ENCODE measurements at places on chromosomes 7 and 10.

- DNase-seq = no peak
Observed at GRCh38 chr10:74292871-74293427, 141.9 kb downstream of the ADK start.

- DNase-seq = no peak
Observed at GRCh38 chr7:149605696-149606095, 108.1 kb upstream of the ZNF746 start.

DNA sequence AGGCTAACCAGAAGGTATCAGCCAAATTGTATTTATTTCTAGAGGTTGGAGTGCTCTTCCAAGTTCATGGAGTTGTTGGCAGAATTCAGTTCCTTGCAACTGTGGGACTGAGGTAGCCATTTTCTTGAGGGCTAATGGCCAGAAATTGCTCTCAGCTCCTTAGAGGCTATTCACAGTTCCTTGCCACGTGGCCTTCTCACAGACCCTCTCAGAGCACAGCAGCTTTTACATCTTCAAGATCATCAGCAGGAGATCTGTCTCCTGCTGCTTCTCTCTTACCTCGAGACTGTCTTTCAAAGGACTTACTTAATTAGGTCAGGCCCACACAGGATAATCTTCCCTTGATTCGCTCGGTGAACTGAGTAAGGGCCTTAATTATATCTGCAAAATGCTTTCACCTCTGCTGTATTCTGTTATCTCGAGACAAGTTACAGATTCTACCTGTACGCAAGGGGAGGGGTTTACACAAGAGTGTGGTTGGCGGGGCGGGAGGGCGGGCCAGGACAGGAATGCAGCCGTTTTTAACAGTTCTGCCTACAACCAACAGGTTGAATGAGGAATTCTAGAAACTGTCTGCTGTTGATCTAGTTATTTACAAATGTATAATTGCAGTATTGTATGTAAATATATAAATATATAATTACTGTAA is 15.0 kb downstream of the MIOS start:
- DNase-seq = no peak

GRCh38 chr10:89001024-89001728 is 10.6 kb downstream of the FAS start:
- no peak for DNase-seq

GRCh38 chr7:929311-929711 is 25.2 kb downstream of the ADAP1 start:
- no peak for DNase-seq

DNA sequence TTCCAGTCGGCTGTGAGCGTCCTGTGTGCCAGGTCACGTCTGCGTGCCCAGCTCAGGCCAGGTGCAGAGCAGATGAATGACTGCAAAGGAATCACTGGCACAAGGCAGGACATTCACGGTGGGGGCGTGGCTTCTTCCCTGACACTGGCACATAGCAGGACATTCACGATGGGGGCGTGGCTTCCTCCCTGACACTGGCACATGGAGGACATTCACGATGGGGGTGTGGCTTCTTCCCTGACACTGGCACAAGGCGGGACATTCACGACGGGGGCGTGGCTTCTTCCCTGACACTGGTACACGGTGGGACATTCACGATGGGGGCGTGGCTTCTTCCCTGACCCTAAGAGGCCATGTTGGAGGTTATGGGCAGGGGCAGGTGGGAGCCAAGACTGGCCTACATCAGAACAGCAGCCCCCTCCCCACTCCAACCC is 64.3 kb downstream of the MYL10 start:
- DNase-seq = peak; percentile 49

DNA sequence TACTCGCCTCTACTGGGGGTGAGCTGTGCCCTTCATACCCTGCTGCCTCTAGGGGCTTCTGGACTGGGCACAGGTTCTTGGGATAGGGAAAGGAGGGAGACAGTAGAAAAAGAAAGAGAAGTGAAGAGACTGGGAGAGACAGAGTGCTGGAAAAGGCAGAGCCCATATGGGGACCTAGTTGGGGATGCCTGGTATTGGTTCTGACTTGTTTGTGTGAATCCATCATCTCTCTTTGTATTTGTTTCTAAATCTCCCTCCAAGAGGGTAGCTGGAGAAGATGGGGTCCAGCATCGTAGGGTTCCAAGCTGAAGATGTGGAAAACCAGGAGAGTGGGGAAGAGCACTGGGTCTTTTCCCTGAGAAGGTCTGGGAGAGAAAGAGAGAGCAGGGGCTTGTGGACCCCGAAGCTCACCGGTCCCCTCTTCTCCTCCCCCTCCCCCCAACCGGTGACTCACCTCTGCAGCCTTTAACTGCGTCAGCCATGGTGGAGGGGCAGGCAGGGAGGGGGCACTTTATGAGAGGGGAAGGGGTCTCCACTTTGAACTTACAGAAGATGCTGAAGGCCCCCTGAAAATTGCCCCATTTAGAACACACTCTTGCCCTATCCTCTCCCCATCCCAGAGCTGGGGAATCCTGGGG is 3.2 kb upstream of the VGF start:
- no peak for DNase-seq

DNA sequence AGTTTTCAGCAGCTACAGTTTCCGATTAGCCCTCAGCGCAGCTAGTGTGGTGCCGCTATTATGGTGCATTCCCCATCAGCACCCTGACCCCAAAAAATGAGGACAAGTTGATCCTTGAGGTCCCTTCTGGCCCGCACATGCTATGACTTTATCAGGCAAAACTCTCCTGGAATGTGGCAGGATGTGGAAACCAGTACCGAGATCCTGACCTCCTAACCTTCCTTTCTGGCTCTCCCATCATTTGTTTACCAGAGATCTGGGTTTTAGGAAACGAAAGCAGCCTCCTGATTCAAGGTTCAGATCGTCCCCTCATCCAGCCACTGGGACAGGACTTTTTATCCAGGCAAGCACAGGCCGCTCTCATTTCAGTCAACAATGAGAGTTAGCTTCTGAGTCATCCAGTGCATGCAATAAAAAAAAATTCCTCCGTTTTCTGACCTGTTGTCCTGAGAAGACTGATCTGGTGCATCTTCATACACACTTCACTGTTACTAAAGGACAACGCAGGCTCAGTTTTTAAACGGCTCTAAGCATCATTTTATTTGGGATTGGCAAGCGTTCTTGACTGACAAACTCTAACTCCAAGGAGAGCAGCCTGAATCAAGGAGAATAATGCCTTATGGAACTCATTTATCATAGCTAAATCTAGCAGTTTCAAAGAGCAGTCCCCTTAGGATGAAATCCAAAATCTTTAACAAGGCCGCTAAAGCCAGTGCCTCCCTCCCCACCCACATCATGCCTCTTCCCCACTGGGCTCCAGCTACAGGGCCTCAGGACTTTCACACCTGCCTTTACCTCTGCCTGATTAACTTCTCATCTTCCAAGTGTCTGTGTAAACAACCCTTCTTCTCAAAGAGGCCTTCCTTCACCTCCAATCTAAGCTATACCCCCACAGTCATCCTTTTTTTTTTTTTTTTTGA is 17.1 kb downstream of the PDLIM1 start:
- no peak for DNase-seq

DNA sequence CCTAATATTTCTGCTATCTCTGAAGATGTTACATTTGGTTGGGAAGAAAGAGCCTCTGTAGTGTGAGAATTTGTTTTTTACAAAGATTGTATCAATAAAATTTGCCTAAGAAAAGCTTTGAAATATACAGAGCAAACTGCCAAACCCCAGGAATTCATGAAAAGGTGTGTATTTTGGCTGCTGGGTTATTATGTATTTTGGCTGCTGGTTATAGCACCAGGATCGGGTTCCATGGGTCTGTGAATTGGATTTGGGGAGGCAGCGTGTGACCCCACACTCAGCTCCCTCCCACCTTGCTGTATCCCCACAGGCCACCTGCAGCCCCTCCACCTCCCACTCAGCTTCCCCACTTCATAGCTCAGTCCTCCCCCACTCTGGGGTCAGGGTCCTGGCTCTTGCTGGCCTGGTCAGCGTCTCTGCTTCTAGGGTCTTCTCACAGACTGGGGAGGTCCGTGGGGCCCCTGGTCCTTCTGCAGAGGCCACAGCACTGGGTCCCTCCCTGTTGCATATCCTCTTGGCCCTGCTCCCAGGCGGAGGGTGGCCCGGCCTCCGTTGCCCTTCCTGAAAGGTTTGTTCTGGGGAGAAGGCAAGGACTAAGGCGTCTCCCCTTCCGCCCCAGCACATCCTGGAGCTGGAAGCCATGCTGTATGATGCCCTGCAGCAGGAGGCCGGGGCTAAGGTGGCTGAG is 24.0 kb upstream of the DPYSL4 start:
- no peak for DNase-seq

- DNase-seq = no peak
Observed at GRCh38 chr10:30386801-30387588, 37.9 kb upstream of the MTPAP start.

DNA sequence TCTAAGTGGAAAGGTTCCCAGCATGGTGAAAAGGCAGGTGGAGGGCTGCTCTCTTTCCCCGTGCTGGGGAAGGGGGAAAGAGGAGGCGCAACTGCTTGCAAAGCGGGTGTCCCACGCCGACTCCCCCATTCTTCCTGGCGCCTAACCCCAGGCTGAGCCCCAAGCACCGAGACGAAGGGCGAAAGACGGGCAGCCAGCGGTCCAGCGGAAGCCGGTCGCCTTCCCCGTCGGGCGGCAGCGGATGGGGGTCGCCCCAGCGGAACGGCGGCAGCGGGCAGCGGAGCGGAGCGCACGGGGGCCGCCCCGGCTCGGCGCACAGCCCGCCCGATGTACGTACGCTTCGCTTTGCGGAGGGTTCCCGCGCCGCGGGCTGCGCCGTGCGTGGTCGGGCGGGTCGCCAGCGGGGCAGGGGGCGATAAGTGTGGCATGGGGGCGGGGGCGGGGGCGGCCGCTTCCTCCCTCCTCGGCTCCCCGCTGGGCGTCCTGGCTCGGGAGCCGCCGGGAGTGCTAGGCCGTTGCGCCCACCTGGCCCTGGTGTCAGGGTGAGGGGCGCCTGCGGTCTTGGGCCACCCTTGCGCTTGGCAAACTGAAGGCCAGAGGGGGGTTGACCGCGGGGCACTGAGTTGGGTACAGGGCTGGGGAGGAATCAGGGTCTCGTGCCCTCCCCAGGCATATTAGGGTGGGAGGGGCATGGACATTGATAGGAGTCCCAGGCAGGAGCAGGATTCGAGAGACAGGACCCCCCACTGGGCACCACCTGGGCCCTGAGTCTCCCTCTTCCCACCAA is 35.2 kb upstream of the HSPB1 start:
- no peak for DNase-seq

DNA sequence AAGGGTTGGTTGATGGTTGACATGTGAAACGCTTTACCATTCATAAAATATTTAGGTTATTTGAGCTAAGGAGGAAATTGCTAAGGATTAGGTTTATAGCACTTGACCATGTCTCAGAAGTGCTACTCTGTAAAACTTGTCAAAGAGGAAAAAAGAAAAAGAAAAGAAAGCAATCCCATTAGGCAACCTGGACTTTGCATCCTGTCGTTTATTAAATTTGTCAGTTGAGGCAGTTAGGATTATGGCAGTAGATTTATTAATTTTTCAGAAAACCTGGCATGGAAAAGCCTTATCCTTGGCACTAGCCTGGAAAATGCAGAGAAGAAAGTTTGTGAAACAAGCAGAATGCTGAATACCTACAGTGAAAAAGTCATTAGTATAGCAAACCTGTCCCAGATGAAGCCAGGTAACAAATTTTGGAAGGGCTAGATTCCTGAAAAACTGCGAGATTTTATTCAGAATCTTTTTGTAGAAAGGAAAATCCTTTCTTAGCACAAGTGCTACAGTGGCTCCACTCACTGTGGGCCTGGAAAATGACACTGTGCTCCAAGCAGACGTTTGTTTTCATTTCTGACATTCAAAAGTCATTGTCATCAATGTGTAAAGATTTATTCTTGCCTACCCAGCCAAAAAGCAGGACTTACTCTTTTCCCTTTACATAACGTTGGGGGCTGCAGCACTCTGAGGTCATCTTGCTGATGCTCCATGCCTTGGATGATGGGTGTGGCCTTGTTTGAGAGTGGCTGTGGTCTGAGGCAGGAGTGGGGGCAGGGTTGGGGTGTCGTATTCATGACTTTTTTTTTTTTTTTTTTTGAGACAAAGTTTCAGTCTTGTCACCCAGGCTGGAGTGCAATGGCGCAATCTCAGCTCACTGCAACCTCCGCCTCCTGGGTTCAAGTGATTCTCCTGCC is 664.9 kb downstream of the SUGCT start:
- no peak for DNase-seq

GRCh38 chr10:110923856-110924493 is 4.6 kb downstream of the SHOC2 start:
- no peak for DNase-seq

DNA sequence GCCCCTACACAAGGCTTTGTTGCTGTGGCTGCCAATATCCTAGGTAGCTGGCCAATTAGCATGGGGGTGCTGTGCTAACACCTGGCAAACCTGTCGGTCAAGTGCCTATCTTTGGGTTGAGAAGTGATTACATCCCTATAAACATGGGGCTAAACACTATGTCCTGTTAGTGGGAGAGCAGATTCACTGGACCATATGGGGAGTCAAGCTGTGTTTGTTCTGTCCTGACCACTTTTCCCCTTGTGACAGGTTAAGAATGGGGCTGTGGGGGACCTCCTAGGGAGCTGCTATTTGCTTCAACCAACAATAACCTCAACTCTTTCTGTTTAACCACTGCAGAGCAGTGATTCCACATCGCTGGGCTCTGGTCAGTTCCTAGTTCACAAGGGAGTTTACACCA is 151.5 kb upstream of the AOAH start:
- no peak for DNase-seq

DNA sequence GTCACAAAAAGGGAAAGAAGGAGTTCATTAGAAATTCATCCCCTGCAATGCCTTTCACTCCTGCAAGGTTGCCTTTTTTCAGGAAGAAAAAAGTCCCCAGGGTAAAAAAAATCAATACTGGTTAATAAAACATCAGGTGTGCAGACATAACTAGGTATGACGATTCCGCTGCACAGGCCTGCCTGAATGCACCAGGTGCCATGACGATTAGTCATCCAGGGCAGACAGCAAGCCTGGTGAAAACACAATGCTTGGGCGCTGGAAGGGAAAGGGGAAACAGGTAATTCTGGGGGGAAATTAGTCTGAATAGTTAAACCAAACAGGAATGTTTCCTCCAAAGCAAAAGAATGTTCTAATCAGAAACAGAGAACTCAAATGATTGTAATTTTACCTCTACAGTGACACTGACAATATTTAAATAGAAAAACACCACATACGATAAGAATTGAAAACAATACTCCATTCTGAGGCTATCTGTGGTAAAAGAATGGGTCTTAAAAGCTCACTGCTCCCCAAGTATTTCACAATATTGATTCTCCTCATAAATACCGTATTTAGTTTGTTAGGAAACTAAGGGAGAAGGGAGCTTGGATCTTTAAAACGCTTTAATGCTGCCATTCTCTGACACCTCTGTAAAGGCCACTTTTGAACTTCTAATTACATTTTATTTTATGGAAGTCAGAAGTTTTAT is 45.2 kb downstream of the VPS41 start:
- no peak for DNase-seq

DNA sequence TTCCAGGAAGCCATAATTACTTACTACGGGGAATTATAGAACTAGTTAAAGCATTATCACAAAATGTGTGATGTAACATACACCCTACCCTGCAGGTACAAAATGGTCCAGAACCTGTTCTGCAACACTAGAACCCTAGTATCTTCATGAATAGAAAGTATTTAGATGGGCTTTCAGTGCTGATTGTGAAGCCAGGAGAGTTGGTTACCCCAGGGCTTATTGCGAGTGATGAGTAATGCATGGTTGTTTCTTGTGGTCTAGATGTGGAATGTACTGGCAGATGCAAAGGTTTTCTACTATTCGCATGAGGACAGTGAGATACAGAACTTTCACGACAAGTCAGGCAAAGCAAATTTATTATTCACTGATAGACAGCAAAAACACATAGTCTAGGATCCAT is 33.6 kb upstream of the AGR3 start:
- DNase-seq = no peak
